ENCODE measurements at places on chromosomes 11 and 22.
A peak's percentile ranks its signal among the peaks of the same experiment; 100 is the strongest.

GRCh38 chr11:407651-408123 lies 7.1 kb downstream of the SIGIRR start:
- no peaks in the 10 kb centered on the region for H3K4me1 ChIP-seq
- H3K27ac ChIP-seq: no peak overlapping the region
- no peaks in the 10 kb centered on the region for H3K36me3 ChIP-seq

- H3K27me3 ChIP-seq: no peaks in the 10 kb centered on the region
- DNase-seq: peak; percentile 56
- H3K4me1 ChIP-seq: peaks cover 10% of the 10 kb centered on the region
- no peaks in the 10 kb centered on the region for H3K36me3 ChIP-seq
- H3K4me3 ChIP-seq: no peak overlapping the region
- no peak overlapping the region for H3K27ac ChIP-seq
Observed at GRCh38 chr11:29224739-29225384, 792.0 kb downstream of the KCNA4 start.

DNA sequence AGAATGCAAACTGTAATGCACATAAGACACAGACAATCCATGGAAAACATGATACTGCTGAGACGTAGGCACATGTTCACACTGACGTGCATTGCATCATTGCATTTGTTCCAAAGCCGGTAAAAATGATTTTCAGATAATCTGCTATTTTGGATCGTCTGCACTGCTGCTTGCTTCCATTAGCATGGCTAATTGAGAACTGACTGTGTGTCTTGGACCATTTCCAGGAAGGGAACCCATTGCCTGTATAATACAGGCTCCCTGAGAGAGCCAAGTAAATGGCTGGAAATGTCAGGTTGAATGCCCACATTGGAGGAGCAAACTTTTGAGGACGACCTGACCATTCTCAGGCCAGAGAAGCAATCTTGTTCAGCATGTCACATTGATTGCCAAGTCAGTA lies 304.8 kb downstream of the ST3GAL4 start:
- peaks cover 43% of the 10 kb centered on the region for H3K4me1 ChIP-seq
- no peak overlapping the region for H3K27ac ChIP-seq
- H3K27me3 ChIP-seq: peaks cover 61% of the 10 kb centered on the region
- H3K4me3 ChIP-seq: no peak overlapping the region
- 0 out of 2 replicates have a peak, but pooled peaks cover 3% of the 10 kb centered on the region for H3K36me3 ChIP-seq

DNA sequence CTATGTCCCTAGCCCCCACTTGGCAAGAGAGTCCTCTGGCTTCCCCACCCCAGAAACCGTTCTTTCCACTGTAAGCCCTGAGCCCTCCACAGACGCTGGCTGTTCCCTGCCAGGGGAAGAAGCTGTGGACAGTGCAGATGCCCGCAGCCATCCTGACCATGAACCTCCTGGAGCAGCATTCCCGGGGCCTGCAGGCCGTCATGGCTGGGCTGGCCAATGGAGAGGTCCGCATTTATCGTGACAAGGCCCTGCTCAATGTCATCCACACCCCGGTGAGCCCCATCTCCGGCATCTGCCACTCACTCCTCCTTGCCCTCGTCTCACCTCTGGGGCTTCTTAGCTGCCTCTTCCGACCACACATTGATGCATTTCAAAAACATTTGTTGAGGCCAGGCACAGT lies 13.2 kb downstream of the BBS1 start:
- no peak overlapping the region for H3K27ac ChIP-seq
- peaks cover 28% of the 10 kb centered on the region for H3K36me3 ChIP-seq
- no peak for DNase-seq
- H3K4me3 ChIP-seq: no peak overlapping the region

GRCh38 chr22:40418366-40419201 lies 48.2 kb downstream of the SGSM3 start:
- H3K4me3 ChIP-seq: no peak overlapping the region
- H3K36me3 ChIP-seq: peaks cover 14% of the 10 kb centered on the region
- no peaks in the 10 kb centered on the region for H3K27me3 ChIP-seq
- no peak for DNase-seq
